Midbrain (tissue), 1 donor: ENCODE measurements at places on chromosomes 13 and 19.

GRCh38 chr13:27920677-27921420 lies 1.0 kb downstream of the PDX1 start:
- no peak for DNase-seq

GRCh38 chr13:25186187-25186586 lies 14.1 kb upstream of the AMER2 start:
- no peak for DNase-seq

DNA sequence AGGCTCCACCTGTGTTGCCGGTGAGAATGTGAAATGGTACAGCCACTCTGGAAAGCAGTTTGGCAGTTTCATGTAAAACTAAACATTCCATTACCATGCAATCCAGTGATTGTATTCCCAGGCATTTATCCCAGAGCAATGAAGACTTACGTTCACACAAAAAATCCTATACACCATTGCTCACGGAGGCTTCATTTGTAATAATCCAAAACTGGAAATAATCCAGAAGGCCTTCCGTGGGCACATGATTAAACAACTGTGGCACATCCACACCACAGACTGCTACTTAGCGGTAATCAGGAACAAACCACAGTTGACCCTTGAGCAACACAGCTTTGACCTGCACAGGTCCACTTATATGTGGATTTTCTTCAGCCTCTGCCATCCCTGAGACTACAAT lies 339.7 kb downstream of the MTUS2 start:
- DNase-seq = no peak

- DNase-seq = no peak
Measured at GRCh38 chr13:50826035-50826434, 17.5 kb downstream of the DLEU7 start.

- no peak for DNase-seq
Measured at GRCh38 chr19:3263866-3264265, 39.4 kb downstream of the CELF5 start.
